ENCODE measurements at places on chromosomes 7 and 10.

GRCh38 chr10:49560526-49560925, 21.6 kb upstream of the ERCC6 start:
- no peak for DNase-seq

- no peak for DNase-seq
These were observed 61.4 kb upstream of the CTBP2 start for GRCh38 chr10:125221716-125222115.

DNA sequence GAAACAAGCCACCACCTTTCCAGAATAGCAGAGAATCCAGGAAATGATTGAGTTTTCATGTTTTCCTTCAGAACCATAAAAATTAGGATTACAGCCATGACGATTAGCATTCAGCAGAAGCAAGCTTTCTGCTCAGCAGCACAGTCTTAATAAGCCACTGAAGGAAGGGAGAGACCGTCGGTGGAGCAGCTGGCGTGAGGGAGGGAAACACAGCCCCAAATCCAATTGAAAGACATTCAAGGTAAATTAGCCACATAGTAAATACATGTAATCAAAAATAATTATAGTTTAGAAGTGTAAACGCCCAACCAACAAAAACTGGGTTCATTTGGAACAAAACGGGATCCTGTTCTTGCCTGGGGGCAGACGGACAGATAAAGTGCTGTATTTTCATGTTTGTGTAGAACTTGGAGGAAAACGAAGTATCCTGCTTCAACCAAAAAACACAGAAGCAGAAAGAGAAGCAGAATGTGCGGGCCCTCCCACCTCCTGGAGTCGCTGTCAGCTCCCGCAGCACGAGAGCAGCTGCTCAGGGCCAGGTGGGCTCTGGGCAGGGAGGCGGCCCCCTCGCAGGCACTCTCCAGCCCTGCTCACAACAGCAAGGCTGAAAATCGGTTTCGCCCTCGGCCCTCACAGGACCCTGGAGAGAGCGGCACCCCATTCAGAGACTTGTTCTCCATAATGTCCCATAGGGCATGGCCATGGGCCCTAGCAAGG, 84.9 kb downstream of the TCERG1L start:
- no peak for DNase-seq

DNA sequence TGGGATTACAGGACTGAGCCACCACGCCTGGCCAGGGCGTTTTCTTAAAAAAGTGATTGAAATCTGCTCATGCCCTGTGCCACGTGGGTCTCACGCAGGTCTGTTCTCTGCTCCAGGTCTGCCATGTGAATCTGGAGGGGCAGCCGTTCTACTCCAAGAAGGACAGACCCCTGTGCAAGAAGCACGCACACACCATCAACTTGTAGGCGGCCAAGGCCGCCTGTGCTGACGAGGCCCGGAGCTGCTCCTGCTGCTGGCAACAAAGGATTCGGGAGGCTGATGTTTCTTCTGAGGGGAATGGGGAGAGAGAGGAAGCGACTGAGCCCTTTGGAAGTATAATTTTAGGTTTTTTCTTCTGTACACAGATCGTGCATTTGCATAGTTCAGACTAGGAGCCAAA, 23.6 kb upstream of the BMPR1A start:
- no peak for DNase-seq

DNA sequence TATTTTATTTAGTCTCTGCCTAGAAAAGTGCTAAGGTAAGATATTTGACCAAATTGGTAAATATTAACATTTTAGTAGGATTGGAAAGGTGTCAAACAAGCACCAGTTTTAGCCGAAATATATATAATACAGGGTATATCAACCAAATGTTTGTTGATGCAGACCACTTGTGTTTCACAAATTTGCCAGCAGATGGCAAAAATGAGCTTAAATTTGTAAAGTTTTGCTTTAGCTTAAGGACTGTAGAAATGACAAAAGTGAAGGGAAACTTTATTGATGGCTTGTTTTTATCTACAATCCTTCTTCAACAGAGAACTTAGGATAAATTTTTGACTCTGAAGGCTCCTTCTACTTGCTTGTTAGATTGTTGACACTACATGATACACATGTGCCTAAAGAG, 4.8 kb upstream of the POLR1F start:
- no peak for DNase-seq

DNA sequence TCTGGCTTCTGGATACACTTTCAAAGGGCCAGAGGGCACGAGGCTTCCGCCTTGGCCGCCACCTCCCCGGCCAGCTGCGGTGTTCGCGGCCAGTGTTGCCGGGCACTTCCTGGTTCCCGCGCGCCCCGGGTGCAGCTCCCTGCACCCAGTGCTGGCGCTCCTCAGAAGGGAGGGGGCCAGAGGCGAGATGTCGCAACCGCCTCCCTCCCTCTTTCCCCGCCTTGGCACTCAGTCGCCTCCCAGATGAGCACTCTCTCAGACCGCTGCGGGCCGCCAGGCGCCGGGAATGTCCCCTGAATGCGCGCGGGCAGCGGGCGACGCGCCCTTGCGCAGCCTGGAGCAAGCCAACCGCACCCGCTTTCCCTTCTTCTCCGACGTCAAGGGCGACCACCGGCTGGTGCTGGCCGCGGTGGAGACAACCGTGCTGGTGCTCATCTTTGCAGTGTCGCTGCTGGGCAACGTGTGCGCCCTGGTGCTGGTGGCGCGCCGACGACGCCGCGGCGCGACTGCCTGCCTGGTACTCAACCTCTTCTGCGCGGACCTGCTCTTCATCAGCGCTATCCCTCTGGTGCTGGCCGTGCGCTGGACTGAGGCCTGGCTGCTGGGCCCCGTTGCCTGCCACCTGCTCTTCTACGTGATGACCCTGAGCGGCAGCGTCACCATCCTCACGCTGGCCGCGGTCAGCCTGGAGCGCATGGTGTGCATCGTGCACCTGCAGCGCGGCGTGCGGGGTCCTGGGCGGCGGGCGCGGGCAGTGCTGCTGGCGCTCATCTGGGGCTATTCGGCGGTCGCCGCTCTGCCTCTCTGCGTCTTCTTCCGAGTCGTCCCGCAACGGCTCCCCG, at the start of gene FFAR4:
Gene FFAR4 (plus strand): TSS at position 231 of the 842 bp plus-strand sequence. CDS start 56 bp downstream, at position 287.
- no peak for DNase-seq

- no peak for DNase-seq
These were observed 73.6 kb downstream of the MAD1L1 start for GRCh38 chr7:2159176-2159520.

DNA sequence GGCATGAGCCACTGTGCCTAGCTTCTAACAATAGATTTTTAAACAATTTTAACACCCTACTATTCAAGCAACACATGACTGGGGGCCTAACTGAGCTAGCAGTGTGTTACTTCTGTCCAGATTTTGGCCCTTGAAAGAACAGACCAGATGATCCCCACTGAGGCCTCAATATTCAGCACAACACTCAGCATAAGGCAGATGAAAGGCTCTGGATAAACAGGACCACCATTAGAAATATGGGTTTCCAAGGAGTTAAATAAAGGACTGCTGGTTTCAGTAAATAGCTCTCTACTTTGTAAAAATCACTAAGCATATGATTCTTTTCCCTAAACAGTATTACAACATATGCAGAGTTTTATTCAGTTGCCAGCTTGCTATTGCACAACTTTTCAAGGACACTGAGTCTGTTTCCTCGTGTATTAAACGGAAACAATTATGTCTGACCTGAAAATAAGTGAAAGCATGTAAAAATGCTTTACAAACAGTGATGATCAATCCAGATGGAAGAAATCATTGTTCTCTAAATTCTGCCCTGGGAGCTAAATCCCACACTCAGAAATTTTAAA, 23.8 kb upstream of the FZD1 start:
- no peak for DNase-seq

DNA sequence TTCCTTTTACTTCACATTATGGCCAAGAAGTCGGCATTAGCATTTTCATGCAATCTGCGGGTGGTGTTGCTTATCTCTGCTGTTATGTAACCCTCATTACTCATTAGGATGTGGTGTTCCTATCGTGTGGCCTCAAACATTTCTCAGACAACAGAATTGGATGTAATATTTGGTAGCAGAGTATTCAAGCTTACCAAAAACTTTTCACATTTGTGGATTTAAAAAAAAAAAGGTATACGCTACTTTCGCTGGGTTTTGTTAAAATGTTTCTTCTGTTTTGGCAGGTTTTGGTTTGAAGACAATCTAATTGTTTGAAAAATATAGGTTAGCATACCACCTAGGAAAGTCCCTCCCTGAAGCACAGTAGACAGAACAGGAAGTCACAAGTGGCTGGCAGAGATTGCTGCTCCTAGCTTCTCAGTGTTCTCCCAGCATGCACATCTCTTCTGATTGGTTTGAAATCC, 128.8 kb downstream of the GATA3 start:
- DNase-seq, result no peak

Data from DMS79 (cell line).